ENCODE measurements at places on chromosomes 16 and 17. TPM values are rescaled to one million over a fixed set of nuclear protein-coding genes. Genes with fewer than 3 reads are reported as not detected.

Gene CHD9NB
- 1.1 TPM for total RNA-seq

Gene UBALD2
- total RNA-seq = 5.1 TPM

Gene AURKB
- 3.6 TPM for total RNA-seq

Gene MEOX1
- not detected for total RNA-seq

Gene NBR1
- total RNA-seq = 115 TPM

Gene KRTAP4-3
- not detected for total RNA-seq

Gene CLEC16A
- total RNA-seq = 25.7 TPM

Gene UTS2R
- not detected for total RNA-seq

Gene PITPNC1
- total RNA-seq = 5.0 TPM

Gene TSC2
- total RNA-seq = 78.9 TPM

- no peak for DNase-seq
Measured at GRCh38 chr17:80473701-80474100, 2.7 kb downstream of the NPTX1 start.

- no peak for DNase-seq
Measured at GRCh38 chr16:58265480-58266052, 29.3 kb downstream of the PRSS54 start.

DNA sequence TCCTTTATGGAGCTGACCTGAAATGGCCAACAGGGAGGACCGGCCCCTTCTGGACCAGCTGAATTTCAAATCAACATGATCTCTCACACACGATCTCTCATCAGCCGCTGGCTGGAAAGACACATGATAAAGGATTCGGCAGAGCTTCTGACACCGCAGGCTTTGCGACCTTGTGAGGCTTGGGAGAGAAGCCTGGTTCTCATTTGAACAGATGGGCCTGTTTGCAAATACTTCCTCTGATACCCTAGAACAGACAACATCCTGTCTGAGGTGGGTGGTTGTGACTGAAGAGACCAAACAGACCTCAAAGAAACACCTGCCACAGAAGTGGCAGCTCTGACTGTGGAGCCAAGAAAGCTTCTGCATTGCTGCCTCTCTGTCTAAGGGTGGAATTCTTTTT is 77.9 kb upstream of the SDK2 start:
- no peak for DNase-seq

DNA sequence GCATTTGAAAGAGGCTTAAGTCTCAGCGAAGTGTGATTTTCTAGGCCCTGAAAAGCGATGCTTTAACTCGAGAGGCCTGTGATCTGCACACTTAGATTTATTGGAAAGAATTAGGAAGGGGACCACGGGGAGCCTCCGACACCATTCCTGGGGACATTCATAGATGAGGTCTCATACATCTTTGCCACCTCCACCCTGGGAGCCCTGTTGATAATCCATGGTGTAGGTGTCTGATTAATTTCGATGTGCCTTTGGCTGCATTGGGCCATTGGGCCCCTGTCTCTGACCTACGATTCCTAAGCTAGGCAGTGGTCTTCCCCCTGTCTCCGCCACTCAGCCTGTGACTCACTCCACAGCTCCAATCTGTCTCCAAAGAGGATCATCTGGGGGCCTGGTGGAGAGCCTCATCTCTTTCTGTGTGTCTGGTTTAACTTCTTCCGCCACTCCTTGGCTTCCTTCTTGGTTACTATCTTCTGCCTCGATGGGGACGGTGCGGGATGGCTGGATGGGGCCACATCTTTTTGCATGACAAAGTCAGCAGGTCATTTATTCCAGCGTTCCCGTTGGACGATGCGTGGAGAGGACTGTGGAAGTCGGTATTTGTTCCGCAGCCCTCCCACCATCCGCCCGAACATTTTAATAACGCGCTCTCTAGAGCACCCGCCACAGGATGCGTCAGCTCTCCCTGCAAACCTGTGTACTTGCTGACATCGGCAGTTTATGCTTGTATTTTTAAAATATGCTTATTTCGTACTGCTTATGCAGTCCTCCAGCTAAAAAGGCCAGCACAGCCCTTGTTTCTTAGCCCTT is 109.3 kb downstream of the IRX3 start:
- peak; percentile 19 for DNase-seq

- no peak for DNase-seq
Measured at GRCh38 chr16:48089053-48089792, 66.6 kb downstream of the ABCC12 start.

GRCh38 chr16:66426112-66427035 is 721 bp upstream of the BEAN1 start:
- no peak for DNase-seq

DNA sequence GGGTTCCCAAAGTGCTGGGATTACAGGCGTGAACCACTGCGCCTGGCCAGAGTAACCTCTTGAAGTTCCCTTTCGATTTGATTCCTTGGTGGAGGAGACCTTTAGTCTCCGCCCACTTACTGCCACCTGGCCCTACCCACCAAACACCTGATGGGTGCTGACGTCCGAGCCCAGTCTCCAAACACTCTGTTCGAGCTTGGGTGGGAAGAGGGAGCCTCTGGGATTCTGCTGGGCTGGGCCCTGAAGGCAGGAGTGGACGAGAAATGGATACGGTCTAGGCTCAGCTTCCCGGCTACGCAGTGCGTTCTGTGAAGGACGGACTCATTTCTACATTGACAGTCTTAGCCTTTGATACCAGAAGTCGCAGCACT is 870 bp upstream of the ITGA3 start:
- DNase-seq = peak; percentile 80

GRCh38 chr16:2370721-2371120 is 30.2 kb upstream of the ABCA3 start:
- no peak for DNase-seq

GRCh38 chr17:48308581-48308980 is 121.4 kb downstream of the SKAP1 start:
- no peak for DNase-seq

DNA sequence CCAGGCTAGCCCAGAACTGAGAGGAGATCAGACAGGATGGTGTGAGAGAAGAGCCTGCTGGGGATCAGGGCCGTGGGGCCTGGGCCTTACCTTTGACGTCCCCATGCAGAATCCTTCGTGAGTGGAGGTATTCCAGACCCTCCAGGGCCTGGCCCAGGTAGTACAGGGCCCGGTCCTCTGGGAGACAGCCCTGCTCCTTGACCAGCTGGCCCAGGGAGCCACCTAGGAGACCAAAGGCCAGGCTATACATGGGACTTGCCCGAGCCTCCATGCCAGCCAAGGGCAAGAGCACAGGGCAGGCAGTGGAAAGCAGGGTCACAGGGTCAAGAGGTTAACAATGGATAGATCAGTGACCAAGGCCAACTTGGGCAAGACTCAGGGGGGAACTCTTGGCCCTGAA is 12.1 kb upstream of the SPATA32 start:
- peak; percentile 41 for DNase-seq

GRCh38 chr16:59320657-59321056 is 586.5 kb upstream of the GOT2 start:
- DNase-seq = no peak

DNA sequence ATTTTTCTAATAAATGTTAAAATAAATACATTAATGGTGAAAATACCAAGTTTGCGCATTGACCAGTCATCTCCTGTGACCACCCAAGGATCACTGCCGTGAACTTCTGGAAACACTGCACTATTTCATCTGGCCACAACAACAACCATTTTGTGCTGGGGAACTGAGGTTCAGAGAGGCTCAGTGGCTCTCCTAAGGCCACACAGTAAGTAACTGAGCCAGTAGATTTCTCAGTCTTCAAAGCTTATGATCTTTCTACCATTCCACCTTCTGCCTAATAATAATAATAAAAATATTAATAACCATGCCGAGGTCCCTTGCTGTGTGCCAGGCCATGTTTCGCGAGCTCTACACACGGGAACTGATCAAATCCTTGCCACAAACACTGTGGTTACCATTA is 182.0 kb downstream of the IRF8 start:
- peak; percentile 65 for DNase-seq

DNA sequence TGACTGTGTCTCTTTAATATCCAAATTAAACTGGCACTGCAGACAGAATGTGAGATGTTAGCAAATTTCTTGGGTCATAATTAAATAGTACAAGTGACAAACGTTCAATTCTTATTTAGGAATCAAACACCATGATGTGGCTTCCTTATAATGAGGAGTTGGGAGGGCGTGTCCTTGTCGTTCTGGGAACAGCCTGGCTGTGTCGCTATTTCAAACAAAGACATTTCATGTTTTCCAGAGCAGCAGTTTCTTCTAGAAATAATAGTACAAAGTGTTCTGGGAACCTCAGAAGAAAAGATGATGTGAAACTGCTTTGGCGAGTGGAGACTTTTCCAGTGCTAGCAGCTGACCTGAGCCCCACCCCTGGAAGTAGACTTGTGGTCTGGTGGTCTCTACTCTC is 301.7 kb upstream of the N4BP1 start:
- DNase-seq = no peak

- DNase-seq = no peak
Measured at GRCh38 chr17:36104701-36105181, 1.1 kb downstream of the CCL4 start.
